ENCODE measurements at places on chromosomes 2 and 18.
A peak's percentile ranks its signal among the peaks of the same experiment; 100 is the strongest.

DNA sequence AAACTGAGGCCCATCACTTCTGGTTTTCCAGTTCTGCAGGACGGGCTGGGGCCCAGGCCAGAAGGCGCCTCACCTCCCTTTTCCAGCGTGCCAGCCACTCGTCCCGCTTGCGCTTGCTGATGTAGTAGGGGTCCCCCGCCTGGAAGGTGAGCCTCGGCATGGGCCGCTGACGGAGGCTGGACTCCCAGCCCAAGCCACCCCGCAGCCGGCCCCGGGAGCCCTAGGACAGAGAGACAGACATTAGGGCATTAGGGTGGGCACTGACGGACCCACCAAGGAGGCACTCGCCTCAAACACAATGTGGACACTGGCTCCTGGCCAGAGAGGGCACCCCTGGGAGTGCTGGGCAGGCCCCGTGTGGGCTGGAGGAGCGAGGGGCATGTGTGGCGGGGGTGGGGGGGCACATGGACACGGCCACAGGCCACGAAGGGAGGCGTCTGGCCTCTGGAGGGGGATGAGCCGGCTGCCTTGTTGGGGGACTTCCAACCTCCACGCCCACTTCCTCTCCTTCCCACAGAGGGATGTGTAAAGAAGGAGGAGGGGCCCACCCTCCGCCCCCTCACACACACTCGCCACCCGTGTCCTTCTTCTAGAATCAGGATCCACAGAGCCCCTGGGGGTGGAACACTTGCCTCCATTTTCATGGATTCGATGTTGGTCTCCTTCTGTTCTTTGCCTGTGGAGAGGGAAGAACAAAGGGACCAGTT lies 66.7 kb downstream of the DNMT3A start:
- ATAC-seq: no peak

GRCh38 chr2:50962731-50963130 lies 69.2 kb downstream of the NRXN1 start:
- ATAC-seq: no peak

GRCh38 chr18:160831-161570 lies 2.6 kb downstream of the USP14 start:
- no peak for ATAC-seq

DNA sequence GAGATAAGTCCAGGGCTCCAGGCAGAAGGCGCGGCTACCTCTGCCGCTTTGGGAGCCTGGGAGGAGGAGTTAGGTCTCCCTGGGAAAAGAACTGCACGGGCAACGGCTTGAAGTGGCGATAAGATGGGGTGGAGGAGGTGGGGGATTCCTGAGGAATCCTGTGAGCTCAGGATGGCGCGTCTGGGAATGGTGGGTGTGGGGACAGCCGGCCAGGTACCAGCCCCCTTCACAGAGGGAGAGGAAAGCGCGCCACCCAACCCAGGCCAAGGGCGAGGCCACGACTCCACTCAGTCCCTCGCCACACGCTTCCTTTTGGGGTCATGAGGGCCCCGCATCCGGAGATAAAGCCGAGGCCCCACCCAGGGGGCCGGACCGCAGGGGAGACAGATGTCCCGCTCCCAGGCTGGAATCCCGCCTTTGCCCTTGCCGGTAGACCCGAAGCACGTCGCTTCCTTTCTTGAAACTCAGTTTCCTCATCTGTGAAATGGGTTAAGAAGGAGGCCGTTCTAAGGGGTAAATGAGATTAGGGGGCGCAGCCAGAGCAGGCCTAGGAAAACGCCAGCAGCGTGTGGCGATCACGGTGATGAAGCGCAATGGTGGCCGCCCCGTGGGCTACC lies 1.7 kb upstream of the CTDSP1 start:
- ATAC-seq: peak; percentile 9

DNA sequence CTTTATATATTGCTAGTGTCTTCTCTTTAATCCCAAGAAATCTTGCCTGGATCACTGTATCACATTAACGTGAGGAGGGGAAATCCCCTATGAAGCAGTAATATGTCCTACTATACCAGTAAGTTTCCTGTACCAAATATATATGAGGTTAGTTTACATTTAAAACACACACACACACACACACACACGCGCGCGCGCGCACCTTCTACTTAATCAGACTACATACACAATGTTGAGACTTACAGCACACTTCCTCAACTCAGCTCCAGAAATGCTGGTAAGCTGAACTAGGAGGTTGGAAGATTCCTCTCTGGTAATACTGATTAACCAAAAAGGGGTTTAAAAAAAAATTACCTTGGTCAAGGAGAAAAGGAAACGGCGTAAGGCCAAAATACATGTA lies 49.3 kb downstream of the USP34 start:
- ATAC-seq: no peak

GRCh38 chr2:9941196-9941995 lies 10.1 kb upstream of the GRHL1 start:
- ATAC-seq: peak; percentile 50

Data from SK-N-SH treated with all-trans-retinoic acid at 6 μM for 48 hours (cell line).